Osteoblast (primary cell): ENCODE measurements at places on chromosomes 12 and 14. TPM values are rescaled to one million over a fixed set of nuclear protein-coding genes. Genes with fewer than 3 reads are reported as not detected.
A peak's percentile ranks its signal among the peaks of the same experiment; 100 is the strongest.

Gene FIGNL2
- 0.29 and 0.36 TPM in 2 replicates for total RNA-seq

Gene DTD2
- 46.0 and 64.1 TPM in 2 replicates for total RNA-seq

Gene KANSL2
- 37.4 and 48.1 TPM in 2 replicates for total RNA-seq

Gene CIROP
- total RNA-seq, result under 0.01 TPM in 1 of 2 replicates, not detected in the other

DNA sequence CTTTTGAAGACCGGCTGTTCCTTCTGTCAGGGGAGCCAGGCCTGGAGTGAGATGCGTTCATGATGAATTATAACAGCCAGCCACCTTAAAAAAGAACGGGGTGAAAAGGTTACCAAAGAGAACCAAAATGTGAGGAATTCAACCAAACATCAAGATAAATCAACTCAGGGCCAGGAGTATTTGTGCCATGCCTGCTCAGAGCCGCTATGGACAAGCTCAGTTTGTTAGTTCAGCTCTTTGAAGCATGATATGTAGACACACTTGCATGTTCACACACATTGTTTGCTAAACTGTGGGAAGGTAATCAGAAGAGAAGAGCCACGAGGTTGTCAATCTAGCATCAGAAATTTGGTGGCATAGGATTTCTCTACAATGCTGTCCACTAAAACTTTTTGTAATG is 367.4 kb upstream of the TBX3 start:
- H3K4me3 ChIP-seq, result no peak overlapping the region
- H3K4me1 ChIP-seq, result no peaks in the 10 kb centered on the region
- DNase-seq, result no peak

- DNase-seq, result no peak
- no peaks in the 10 kb centered on the region for H3K36me3 ChIP-seq
- H3K27me3 ChIP-seq, result no peaks in the 10 kb centered on the region
These were observed 271.1 kb upstream of the G2E3 start for GRCh38 chr14:30287579-30288445.

- DNase-seq, result no peak
- H3K27ac ChIP-seq, result no peak overlapping the region
- H3K4me3 ChIP-seq, result no peak overlapping the region
- H3K27me3 ChIP-seq, result no peaks in the 10 kb centered on the region
- H3K4me1 ChIP-seq, result no peaks in the 10 kb centered on the region
- no peaks in the 10 kb centered on the region for H3K36me3 ChIP-seq
These were observed 57.9 kb upstream of the KCNA5 start for GRCh38 chr12:4985820-4986219.

DNA sequence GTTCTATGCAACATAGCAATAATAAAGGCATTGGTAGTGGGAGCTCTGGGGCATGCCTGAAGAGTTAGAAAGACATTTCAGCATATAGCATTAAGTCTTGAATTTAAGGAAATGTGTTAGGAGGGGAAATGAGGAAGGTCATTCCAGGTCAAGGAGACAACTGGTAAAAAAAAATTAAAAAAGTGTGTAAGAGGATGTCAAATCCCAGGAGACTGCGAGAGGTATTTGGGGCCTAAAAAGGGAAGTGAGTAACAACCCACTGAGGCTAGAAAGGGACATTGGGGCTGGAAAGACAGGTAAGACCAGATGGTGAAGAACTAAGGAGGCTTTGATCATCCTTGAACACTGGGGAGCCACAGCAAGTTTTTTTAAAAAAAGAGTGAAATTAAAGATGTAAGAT is 152.9 kb downstream of the SLC25A21 start:
- no peak for DNase-seq
- no peak overlapping the region for H3K4me3 ChIP-seq
- no peaks in the 10 kb centered on the region for H3K36me3 ChIP-seq
- H3K27me3 ChIP-seq, result no peaks in the 10 kb centered on the region

DNA sequence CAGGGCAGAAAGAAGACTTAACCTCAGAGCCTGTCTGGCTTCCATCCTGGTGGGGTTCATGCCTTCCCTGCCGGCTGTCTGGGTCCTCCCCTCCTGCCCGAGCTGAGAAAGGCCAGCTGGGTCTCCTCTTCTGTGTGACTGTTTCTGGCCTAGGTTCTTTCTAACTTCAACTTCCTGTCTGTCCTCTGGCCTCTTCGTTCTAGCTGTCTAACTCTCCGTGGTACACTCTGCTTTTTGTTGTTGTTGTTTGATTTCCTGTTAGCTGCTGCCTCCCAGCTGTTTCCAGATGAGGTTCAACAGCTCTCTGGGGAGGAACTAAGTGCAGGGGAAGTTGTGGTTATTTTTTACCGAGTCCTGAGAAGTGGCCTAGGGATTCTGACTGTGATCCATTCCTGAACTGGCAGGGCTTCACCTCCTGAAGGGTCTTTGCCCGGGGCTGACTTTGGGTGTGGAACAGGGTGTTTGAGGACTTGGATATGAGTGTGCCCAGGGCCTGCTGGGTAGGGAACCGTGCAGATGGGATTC is 3.2 kb downstream of the MLXIP start:
- peak; percentile 80 for DNase-seq
- peak overlapping the region; percentile 83 for H3K27ac ChIP-seq
- H3K36me3 ChIP-seq, result peaks cover 7% of the 10 kb centered on the region
- no peaks in the 10 kb centered on the region for H3K27me3 ChIP-seq
- H3K4me1 ChIP-seq, result peaks cover 32% of the 10 kb centered on the region

DNA sequence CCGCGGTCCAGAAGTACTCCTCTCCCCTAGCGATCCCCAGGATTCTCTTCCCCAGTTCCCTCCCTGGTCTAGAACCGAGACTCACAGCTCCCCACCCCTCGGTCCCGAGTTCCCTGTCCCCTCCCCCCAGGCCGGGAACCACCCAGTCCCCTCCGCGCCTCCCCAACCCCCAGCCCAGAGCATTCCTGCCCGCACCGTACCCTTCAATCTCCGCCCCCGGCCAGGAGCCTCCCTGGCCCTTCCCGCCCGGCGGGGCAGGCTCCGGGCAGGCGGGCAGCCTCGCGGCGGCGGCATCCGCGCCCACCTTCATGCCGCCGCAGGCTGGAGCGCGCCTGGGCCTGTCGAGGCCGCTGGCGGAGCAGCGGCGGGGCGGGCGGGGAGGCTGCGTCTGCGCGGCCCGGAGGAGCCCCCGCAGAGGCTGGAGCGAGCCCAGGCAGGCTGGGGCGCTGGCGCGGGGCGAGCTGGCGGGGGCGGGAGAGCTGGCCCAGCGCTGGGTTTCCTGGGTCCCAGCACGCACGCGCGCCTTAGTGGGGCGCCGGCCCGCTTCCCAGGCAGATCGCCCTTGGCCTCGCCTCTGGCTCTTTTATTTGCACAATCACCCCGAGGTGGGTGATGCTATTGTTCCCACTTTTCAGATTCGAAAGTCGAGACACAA is 22.2 kb upstream of the GPR132 start:
- H3K27ac ChIP-seq, result peak overlapping the region; percentile 4
- no peaks in the 10 kb centered on the region for H3K36me3 ChIP-seq
- peak overlapping the region; percentile 78 for H3K4me3 ChIP-seq
- H3K4me1 ChIP-seq, result peaks cover 28% of the 10 kb centered on the region
- DNase-seq, result peak; percentile 98

GRCh38 chr12:128025589-128026245 is 241.3 kb upstream of the TMEM132C start:
- no peak overlapping the region for H3K4me3 ChIP-seq
- H3K27ac ChIP-seq, result no peak overlapping the region
- H3K4me1 ChIP-seq, result no peaks in the 10 kb centered on the region
- no peaks in the 10 kb centered on the region for H3K36me3 ChIP-seq

DNA sequence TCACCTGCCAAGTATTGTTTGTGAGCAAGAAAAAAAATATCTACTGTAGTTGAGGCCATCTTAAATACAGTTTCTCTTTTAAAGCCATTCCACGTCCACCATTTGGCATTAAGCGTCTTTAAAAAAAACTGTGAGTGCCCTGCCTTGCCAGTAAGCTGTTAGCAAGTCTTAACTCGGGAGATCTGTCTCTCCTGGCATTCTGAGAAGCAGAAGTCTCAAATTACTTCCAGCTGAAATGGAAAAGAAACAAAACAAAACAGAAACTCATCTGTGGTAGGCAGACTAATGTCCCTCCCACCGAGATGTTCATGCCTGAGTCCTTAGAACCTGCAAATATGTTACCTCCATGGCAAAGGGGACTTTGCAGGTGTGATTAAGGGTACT is 126.2 kb downstream of the CRADD start:
- peak overlapping the region; percentile 27 for H3K4me3 ChIP-seq
- peaks cover 38% of the 10 kb centered on the region for H3K4me1 ChIP-seq
- H3K36me3 ChIP-seq, result no peaks in the 10 kb centered on the region
- peak overlapping the region; percentile 85 for H3K27ac ChIP-seq
- H3K27me3 ChIP-seq, result no peaks in the 10 kb centered on the region

- H3K4me3 ChIP-seq, result no peak overlapping the region
- H3K27ac ChIP-seq, result no peak overlapping the region
- no peaks in the 10 kb centered on the region for H3K36me3 ChIP-seq
These were observed 3.9 kb downstream of the SLCO1A2 start for GRCh38 chr12:21330682-21331253.

DNA sequence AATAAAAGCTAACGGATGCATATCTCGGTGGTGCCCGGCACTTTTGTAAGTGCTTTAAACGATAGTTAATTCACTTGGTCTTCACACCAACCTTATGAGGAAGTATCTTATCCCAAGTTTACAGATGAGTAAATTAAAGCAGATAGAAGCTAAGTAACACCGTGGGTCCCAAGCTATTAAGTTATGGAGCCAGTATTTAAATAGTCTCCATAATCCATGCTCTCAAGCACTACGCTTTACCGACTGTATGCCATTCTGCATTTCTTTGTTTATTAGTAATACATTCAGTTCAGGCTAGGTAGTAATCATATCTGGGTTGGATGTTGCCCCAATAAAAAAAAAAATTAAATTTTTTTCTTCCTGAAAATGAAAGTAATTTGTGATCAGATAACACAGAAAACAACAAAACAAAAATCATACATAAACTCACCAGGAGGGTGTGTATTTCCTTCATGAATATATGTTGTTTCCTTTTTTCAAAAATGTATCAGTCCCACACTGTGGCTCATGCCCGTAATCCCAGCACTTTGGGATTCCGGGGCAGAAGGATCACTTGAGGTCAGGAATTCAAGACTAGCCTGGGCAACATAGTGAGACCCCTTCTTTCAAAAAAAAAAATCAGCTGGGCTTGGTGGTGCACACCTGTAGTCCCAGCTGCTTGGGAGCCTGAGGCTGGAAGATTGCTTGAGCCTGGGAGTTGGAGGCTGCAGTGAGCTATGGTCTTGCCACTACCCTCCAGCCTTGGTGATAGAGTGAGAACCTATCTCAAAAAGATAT is 1.4 kb upstream of the M6PR start:
- peaks cover 24% of the 10 kb centered on the region for H3K4me1 ChIP-seq
- peak overlapping the region; percentile 96 for H3K27ac ChIP-seq
- DNase-seq, result no peak
- peaks cover 4% of the 10 kb centered on the region for H3K36me3 ChIP-seq
- H3K4me3 ChIP-seq, result peak overlapping the region; percentile 90
- no peaks in the 10 kb centered on the region for H3K27me3 ChIP-seq

DNA sequence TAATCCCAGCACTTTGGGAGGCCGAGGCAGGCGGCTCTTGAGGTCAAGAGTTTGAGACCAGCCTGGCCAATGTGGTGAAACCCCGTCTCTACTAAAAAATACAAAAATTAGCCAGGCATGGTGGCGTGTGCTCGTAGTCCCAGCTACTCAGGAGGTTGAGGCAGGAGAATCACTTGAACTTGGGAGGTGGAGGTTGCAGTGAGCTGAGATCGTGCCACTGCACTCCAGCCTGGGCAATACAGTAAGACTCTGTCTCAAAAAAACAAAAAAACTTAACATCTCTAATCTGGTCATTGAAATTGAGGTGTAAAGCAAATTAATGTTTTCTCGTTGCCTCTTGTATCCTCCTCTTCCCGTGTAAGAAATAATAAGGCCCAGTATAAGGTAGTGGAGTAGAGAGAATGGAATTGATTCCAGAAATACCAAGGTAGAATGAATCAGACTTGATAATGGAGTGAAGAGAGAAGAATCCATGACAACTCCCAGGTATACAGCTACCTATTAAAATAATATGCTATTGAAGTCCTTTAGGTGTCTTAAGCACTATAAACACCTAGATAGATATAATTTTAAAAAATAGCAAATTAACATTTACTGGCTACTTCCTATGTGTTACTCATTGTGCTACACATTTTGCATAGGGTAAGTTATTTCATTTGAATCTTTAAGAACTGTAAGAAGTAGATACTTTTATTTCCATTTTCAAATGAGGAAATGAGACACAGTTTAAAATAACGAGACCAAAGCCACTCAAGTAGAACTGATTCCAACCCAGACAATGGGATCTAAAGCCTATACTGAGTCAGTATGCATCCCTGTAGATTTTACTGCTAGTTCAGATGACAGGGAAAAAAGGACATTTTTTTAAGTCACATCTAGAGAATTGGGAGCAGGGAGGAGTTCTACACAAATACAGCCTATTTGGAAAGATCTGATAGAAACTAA is 23.2 kb downstream of the RAP1B start:
- H3K4me3 ChIP-seq, result no peak overlapping the region
- H3K36me3 ChIP-seq, result peaks cover 2% of the 10 kb centered on the region
- peaks cover 38% of the 10 kb centered on the region for H3K4me1 ChIP-seq
- DNase-seq, result no peak

GRCh38 chr12:18895946-18896345 is 158.0 kb downstream of the CAPZA3 start:
- no peaks in the 10 kb centered on the region for H3K36me3 ChIP-seq
- H3K4me3 ChIP-seq, result no peak overlapping the region
- no peaks in the 10 kb centered on the region for H3K4me1 ChIP-seq
- DNase-seq, result no peak
- H3K27ac ChIP-seq, result no peak overlapping the region

DNA sequence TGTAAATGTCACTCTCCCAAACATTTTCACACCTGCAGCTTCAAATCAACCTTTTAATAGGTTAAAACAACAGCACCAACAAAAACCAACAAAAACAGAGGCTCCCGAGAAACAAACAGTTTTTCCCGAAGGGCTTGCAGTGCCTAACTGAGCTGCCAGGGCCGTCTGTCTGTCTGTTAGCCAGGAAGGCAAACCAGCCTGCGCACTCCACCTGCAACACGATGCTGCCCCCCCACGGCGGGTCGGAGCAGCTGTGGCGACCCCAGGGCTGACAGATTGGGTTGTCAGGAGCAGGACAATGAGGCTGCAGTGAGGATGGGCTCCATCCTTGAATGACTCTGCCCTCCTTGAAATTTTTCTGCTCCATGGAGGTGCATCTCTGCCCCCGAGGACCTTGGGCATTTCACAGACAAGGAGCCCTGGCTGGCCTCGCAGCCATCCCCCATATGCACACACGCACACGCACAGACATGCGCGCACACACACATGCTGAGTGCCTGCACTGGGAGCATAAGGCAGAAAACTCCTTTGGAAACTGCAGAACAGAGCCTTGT is 2.6 kb downstream of the RTL1 start:
- H3K27me3 ChIP-seq, result peaks cover 21% of the 10 kb centered on the region
- DNase-seq, result peak; percentile 58
- H3K4me1 ChIP-seq, result no peaks in the 10 kb centered on the region
- no peak overlapping the region for H3K4me3 ChIP-seq
- H3K27ac ChIP-seq, result no peak overlapping the region
- H3K36me3 ChIP-seq, result peaks cover 43% of the 10 kb centered on the region

GRCh38 chr14:59190372-59190771 is 1.9 kb downstream of the DAAM1 start:
- H3K4me1 ChIP-seq, result peaks cover 13% of the 10 kb centered on the region
- peak overlapping the region; percentile 90 for H3K4me3 ChIP-seq
- H3K27ac ChIP-seq, result peak overlapping the region; percentile 64
- H3K27me3 ChIP-seq, result peaks cover 20% of the 10 kb centered on the region
- DNase-seq, result no peak
- no peaks in the 10 kb centered on the region for H3K36me3 ChIP-seq
